ENCODE measurements at places on chromosomes 2 and 18.
A peak's percentile ranks its signal among the peaks of the same experiment; 100 is the strongest.

DNA sequence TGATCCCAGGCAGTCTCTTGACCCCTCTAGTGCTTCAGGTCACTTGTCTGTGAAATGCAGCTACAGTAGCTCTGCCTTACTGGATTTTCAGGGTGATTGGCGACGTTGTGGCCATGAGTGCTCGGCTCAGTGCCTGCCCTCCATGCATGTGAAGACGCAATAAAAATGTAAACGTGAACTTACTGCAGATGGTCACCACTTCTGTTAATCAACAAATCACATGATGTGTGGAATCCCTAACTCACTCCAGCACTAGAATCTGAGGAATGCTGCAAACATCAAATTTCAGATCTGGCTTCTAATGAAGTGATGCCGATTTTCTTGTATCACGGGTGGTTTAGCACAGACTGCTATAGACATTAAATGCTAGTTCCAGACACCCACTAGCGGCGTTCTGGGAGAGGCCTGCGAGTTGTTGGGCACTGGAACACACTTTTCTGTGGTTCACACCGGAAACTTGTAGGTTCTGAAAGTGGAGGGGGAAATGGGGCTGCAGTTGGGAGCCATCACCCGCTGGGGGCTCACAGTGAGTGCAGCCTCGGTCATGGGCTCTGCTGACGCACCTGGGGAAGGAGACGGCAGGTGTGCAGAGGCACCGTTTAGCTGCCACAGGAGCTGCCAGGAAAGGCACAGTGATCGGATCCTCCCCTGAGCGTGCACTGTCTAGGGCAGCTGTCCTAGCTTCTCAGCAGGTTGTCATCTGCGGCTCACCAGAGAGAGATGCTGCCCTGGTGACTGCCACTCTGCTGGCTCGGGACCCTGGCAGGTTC lies 6.5 kb downstream of the CNDP1 start:
- DNase-seq = no peak

DNA sequence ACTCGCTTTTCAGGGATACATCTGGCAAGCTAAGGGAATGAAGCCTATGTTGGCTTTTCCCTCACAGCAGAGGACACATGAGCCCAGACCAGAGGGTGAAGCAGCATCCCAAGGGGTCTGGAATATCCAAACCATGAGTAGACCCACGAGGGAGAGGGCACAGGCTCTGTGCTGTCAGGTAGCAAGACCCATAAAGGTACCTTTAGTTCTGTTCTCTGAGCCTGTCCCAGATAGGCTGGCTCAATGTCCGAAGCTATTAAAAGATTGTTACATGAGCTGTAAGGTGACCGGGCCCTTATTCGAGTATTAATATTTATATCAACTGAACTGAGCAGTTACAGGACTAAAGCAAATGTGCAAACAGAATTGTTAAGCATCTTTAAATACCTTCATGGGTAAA lies 52.2 kb downstream of the TPGS2 start:
- no peak for DNase-seq

DNA sequence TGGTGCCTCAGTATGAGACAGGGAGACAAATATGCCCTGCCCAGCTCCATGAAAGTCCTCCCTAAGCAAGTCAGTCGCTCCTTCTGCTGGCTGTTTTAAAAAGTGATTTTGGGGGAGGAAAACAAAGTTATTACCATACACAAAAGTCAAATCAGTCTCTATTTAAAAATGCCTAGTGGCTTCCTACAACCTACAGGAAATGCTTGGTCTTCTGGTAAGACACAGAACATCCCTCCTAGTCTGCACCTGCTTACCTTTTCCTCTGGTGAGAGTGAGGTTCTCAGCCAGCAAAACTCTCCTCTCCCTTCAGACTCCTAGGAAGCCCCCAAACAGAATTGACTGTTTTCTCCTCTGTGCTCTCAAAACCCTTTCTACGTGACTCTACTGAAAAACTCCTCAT lies 13.5 kb downstream of the CMPK2 start:
- DNase-seq = no peak

DNA sequence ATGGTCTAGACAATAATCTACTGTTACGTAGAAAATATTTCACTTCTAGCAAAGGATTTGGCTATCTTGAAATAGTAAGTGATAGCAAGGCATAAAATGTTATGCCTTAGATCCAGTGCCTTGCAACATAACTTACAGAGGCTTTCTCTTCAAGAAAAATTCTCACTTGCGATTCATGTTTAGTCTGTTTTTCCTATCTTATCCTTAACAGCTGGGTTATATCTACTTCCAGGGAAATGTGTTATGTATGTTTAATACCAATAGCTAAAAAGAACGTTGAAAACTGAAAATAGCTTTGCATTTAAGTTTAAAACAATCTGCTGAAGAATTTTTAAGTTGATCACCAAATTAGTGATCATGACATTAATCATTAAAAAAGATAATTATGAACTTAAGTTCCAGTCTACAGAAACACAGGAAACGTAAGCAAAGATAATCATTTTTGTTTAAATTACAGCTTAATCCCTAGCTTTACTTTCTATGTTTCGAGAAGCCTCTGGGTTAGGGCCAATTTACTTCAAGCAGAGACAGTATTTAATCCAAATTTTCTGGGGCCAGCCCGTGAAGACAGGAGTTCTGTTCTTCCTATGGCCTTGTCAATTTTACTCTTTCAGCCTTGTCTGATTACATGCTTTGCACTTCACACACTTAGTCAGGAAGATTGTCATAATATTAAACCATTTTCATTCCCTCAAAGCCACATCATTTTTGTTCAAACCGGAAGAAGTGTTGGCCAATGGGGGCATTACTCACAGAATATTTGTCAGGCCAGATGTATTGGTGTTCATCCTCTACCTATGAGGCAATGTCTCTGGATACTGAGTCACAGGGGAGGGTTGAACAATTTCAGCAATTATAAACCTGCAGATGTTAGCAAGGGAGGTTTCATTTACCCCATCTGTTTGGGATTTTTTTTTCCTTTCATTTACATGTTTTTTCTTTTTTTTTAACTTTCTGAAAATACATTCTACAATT lies 1132.9 kb upstream of the ZEB2 start:
- no peak for DNase-seq

GRCh38 chr2:218367415-218368149 lies 10.9 kb downstream of the CATIP start:
- peak; percentile 48 for DNase-seq

GRCh38 chr2:47525167-47525566 lies 122.2 kb downstream of the MSH2 start:
- no peak for DNase-seq

DNA sequence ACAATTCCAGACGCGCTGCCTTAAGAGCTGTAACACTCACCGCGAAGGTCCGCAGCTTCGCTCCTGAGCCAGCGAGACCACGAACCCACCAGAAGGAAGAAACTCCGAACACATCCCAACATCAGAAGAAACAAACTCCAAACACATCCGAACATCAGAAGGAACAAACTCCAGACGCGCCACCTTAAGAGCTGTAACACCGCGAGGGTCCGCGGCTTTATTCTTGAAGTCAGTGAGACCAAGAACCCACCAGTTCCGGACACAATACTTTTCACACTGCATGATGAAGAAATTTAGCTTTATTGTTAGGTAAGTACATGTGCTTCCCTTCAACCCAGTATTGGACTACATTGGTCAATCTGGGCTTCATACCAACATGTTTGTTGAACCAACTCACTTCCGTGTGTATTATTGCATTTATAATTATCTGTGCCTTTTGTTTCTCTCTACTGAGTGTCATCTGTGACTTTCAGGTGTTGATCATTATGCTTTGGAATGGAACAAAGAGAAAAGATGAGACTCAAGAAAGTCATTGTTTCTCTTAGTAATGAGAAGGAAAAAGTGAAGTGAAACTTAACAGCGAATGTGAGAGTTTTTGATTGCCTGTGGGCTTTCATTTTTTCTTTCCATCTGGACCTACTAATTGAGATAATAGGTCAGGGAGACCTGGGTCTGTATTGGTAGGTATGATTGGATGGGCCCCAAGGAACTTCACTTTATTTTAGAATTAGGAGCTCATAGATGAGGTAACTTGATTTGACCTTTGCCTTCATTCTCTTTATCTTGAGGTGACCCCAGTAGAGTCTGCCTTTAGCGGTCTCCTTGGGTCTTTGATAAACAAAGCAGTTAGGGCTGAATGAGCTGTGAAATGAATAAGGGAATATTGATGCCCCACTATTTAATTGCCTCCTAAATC lies 76.1 kb upstream of the CAVIN2 start:
- no peak for DNase-seq

- no peak for DNase-seq
Measured at GRCh38 chr18:69490813-69491212, 90.1 kb downstream of the DOK6 start.

- DNase-seq = no peak
Measured at GRCh38 chr2:110881908-110882307, 149.5 kb downstream of the ACOXL start.

- DNase-seq = no peak
Measured at GRCh38 chr2:65278531-65278981, 50.9 kb downstream of the ACTR2 start.

GRCh38 chr18:8478166-8478967 lies 130.9 kb upstream of the RAB12 start:
- DNase-seq = peak; percentile 29
